Prostate gland (tissue), 2 donors: ENCODE measurements at places on chromosomes 3 and 15. TPM values are rescaled to one million over a fixed set of nuclear protein-coding genes. Genes with fewer than 3 reads are reported as not detected.

SH2D7 gene
- total RNA-seq, result 0.28 TPM

TICRR gene
- 0.55 TPM for total RNA-seq

EPHA3 gene
- 11.9 TPM for total RNA-seq

PTPRG gene
- 78.6 TPM for total RNA-seq

NPAP1 gene
- not detected for total RNA-seq

CLDN16 gene
- not detected for total RNA-seq

ARRDC4 gene
- total RNA-seq, result 25.4 TPM

CAPN3 gene
- 15.1 TPM for total RNA-seq

TRPM7 gene
- total RNA-seq, result 27.0 TPM

SLC22A13 gene
- not detected for total RNA-seq

PIERCE2 gene
- 4.6 TPM for total RNA-seq

NDN gene
- total RNA-seq, result 121 TPM

ST8SIA2 gene
- total RNA-seq, result 0.73 TPM

GP5 gene
- total RNA-seq, result not detected

SYNPR gene
- total RNA-seq, result not detected

CPLX3 gene
- 59.8 TPM for total RNA-seq

GOLGA6L7 gene
- not detected for total RNA-seq

SOX14 gene
- total RNA-seq, result 0.80 TPM

GOLGA8S gene
- 0.05 TPM for total RNA-seq

CCR9 gene
- total RNA-seq, result not detected

LMAN1L gene
- 229 TPM for total RNA-seq

TMEM108 gene
- not detected for total RNA-seq

CAND2 gene
- total RNA-seq, result 86.3 TPM

PLOD2 gene
- 10.7 TPM for total RNA-seq

FOXB1 gene
- not detected for total RNA-seq

DRD3 gene
- total RNA-seq, result not detected

RASGRF1 gene
- total RNA-seq, result 1.1 TPM

PATL2 gene
- total RNA-seq, result 0.77 TPM

IL20RB gene
- total RNA-seq, result 0.14 TPM

CNTN4 gene
- 5.7 TPM for total RNA-seq

PLAAT1 gene
- total RNA-seq, result not detected

TBL1XR1 gene
- total RNA-seq, result 75.8 TPM

SI gene
- total RNA-seq, result 0.96 TPM

UTS2B gene
- total RNA-seq, result 4.3 TPM

BCL2A1 gene
- 0.57 TPM for total RNA-seq

STAC gene
- 10.6 TPM for total RNA-seq

PFKFB4 gene
- 89.0 TPM for total RNA-seq

MDFIC2 gene
- total RNA-seq, result not detected

GABRB3 gene
- total RNA-seq, result 10.3 TPM

RETNLB gene
- not detected for total RNA-seq

ECE2 gene
- total RNA-seq, result not detected

NOX5 gene
- total RNA-seq, result 5.8 TPM

SNX22 gene
- total RNA-seq, result 12.2 TPM

AP3S2 gene
- 43.7 TPM for total RNA-seq

P2RY14 gene
- total RNA-seq, result 0.09 TPM
